ENCODE measurements at places on chromosomes 16 and 17.

DNA sequence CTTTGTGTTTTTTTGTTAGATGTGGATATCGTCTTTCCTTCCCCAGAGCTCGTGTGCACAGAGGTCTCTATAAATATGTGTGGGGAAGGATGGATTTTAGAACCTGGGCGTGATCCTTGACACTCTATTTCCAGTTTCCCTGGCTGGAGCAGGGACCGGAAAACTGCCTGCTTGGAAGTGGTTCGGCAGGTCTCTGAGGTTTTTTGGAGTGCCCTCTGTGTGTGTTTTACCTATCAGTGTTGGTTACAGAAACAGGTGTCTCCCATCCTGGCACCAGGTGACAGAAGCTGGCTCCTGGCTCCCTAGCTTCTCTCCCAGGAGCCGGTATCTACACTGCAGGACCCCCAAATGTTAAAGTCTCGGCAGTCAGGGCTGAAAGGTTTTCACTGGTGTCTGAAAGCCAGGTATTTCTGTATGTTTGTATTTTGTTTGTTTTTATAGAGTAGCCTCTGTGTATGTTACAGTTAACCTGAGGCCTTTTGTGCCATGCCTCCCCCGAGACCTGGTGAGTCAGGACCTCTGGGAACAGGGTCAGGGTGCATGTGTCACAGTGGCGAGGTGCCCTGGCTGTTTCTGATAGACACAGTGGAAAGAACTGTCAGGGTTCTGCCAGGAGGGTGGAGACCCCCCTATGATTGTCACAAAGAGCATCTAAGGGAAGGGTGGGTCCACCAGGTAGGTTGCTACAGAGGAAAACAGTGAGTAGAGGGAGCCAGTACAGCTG, 31.3 kb downstream of the ZC3H18 start:
- no peak for DNase-seq

DNA sequence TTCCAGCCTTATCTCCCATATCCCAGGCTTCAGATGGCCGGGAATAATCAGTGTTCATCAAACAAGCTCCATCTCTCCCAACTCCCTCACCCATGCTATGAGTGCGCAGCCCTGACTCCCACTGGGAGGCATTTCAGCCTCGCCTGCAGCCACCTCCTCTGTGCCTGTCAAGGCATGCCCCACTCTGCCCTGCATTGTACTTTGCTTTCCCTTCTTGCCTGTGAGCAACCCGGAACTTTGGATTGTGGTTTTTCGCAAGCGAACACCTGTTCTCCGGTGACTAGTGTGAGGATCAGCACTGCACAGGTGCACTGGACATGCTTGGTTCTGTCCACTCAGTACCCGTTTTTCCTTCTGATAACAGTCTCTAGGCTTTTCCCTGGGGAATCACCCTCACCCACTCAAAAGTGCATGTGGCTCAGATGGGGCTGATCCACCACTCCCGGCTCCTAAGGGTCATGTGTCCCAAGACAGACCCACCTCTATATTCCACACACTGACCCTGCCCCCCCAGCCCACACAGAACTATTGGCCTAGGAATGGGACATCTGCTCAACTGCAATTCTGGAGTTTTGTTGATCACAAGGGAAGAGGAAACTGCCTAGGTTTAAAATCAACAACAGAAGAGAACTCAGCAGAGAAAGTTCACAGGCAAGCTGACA, 9.1 kb downstream of the CHST6 start:
- DNase-seq, result no peak

DNA sequence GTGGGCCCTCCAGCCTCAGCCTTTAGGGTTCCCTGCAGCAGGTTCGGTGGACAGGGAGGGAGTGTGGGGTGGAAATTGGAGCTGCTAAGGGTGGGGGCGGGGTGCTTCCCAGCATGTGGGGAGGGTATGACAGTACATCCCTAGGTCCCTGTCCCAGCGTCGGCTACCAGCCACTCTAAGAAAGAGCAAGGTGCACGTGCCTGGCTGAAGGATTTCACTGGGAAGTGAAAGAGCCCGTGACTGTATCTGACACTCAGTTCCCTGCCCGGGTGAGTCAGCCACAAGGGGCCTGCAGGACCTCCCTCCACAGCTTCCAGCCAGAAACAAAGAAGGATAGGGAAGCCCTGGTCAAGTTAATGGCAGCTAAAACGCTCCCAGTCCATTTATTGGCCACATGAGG, 4.1 kb downstream of the SNRNP25 start:
- no peak for DNase-seq

DNA sequence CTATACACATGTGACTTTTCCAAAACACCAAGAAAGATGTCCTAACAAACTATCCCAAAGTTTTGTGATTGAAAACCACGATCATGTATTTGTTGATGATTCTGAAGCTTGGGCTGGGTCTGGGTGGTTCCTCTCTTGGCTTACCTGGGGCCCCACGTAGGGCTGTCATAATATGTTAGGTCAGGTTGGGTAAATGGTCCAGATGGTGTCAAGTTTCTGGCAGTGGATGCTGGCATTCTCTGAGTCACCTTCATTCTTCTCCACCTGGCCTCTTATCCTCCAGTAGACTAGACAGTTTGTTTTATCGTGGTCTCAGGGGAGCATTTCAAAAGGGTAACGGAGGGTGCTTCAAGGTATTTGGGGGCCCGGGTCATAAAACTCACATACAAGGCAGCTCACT, 39.4 kb downstream of the SYCE1L start:
- DNase-seq, result peak; percentile 13

- DNase-seq, result no peak
Measured at GRCh38 chr17:33603789-33604188, 310.7 kb upstream of the ASIC2 start.

DNA sequence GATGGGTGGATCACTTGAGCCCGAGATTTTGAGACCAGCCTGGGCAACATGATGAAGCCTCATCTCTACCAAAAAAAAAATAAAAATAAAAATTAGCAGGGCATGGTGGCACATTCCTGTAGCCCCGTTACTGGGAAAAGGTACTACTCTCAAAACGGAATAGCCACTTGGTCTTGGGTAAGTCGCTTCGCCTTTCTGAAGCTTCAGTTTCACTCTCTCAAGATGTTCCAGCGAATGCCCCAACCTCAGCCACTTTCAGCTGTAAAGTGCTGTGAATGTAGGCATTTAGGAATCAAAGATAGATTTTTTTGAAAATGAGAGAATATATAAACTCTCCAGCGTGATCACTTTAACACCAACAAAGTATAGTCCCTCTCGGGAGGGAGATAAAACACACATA, 154.1 kb upstream of the HS3ST3A1 start:
- DNase-seq, result no peak

- DNase-seq, result no peak
Measured at GRCh38 chr17:42078396-42079043, 19.8 kb downstream of the ZNF385C start.

DNA sequence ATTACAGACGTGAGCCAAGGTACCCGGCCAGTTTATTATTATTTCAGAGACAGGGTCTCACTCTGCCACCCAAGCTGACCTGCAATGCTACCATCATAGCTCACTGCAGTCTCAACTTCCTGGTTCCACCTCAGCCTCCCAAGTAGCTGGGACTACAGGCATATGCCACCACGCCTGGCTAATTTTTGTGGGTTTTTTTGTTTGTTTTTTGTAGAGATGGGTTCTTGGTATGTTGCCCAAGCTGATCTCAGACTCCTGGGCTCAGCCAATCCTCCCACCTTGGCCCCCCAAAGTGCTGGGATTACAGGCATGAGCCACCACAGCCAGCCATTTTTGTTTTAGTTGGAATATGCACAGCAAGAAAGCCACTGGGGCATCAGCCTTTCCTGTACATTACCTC, 115.7 kb downstream of the MRM1 start:
- no peak for DNase-seq

DNA sequence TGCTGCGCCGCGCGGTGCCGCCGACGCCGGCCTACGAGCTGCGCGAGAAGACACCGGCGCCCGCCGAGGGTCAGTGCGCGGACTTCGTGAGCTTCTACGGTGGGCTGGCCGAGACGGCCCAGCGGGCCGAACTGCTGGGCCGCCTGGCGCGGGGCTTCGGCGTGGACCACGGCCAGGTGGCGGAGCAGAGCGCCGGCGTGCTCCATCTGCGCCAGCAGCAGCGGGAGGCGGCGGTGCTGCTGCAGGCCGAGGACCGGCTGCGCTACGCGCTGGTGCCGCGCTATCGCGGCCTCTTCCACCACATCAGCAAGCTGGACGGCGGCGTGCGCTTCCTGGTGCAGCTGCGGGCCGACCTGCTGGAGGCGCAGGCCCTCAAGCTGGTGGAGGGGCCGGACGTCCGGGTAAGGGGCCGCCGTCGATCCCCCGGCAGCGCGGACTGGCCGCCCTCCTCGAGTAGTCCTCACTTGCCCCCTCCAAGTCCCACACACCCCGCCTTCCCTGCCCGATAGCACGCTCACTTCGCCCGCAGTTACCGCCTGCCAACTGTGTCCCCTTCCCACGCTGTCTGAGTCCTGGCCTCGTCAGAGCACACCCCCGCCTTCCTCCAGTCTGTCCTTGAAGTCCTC, 470 bp downstream of the MLYCD start:
- DNase-seq, result no peak

GRCh38 chr17:30389756-30390300, 11.1 kb downstream of the CPD start:
- DNase-seq, result no peak

GRCh38 chr17:71511266-71511995, 609.4 kb upstream of the SOX9 start:
- DNase-seq, result no peak

DNA sequence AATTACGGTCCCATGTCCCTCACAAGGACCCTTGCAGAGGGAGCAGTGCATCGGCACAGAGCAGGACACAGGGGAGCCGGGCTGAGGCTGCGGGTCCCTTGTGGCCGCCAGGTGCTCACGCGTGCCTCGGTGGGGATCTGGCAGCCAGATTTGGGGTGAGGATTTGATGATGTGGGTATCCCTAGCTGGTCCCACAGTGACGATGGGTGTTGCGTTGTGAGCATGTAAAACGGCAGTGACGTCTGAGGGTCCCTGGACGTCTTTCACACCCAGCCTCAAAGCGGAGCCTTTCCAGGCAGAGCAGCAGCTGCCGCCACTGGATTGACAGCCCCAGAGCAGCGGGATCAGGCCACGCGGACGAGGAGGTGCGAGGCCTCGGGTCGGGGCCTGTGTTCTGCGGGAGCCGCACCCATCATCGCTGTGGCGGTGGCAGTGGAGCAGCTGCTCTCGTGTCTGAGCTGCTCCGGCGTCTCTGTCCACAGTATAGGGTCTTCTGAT, 54.6 kb downstream of the WDR45B start:
- no peak for DNase-seq

DNA sequence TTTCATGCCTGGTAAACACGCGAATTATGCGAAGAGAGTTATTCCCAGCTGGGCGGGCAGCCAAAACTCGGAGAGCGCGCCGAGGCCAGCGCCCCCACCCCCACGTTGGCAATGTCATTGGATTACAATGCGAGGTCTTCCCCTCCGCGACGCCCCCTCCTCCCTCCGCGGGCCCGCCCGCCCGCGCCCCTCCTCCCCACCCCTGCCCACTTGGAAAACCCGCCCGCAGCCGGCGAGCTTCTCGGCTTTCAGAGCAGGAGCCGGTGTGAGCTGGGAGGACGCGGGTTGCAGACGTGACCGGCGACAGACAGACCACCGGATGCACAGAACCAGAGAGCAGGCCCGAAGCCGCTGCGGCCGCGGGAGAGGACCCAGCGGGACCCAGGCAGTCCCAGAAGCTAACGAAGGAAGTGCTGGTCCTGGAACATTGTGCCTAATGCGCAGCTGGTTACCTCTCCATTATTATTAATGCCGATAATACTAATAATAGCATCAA, 4.0 kb downstream of the NOG start:
- no peak for DNase-seq

DNA sequence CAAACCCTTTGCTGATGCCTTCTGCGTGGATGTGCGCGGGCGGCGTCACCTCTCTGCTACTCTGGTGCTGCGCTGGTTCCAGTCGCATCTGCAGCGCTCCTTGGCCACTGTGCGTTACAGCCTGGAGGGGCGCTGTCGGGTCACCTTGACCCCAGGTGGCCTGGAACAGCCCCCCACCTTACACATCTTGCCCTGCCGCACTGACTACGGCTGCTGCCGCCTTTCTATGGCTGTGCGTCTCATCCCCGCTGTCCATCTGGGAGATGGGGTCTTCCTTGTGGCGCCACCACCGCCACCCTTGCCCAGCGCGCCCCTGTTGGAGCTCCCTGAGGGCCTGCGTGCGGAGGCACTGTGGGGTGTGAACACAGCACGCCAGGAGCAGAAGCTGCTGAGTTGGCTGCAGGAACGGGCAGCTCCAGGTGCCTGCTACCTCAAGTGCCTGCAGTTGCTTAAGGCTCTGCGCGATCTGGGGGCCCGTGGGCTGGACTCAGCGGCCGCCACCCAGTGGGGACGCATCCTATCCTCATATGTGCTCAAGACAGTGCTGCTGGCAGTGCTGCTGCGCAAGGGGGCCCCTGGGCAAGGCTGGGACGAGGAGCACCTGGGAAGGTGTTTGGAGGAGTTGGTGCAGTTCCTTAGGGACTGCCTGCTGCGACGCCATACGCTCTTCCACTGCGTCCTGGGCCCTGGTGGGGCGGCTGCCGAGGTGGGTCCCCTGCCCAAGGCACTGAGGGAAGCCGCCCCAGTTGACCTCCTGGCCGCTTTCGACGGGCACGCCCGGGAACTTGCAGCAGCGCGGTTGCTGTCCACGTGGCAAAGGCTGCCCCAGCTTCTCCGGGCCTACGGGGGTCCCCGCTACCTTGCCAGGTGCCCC, 1.6 kb downstream of the ITPRIPL2 start:
- no peak for DNase-seq

DNA sequence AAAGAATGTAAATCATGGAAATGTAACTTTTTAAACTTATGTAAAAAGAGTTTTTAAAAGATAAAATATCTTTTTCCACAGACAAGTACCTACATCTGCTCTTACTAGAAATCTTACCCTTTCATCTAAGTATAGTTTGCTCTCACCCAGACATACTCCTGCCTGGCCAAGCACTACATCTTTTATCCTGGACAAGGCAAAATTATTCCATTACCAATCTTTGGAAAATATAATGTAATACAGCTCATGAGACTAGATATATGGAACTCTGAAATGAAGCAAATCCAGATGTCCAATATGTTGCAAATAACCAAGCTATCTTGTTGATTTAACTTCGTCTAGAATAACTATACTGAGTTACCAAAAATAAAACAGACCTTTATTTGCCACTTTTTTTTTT, 50.0 kb downstream of the VMP1 start:
- no peak for DNase-seq

- no peak for DNase-seq
Measured at GRCh38 chr16:83145297-83145696, 518.5 kb downstream of the CDH13 start.

GRCh38 chr17:17926840-17927449, 45.3 kb downstream of the TOM1L2 start:
- DNase-seq, result no peak

- DNase-seq, result no peak
Measured at GRCh38 chr16:64440005-64440404, 681.9 kb downstream of the CDH11 start.

- no peak for DNase-seq
Measured at GRCh38 chr16:82152641-82153112, 17.3 kb downstream of the MPHOSPH6 start.
